ENCODE measurements at places on chromosomes 7 and 10.
A peak's percentile ranks its signal among the peaks of the same experiment; 100 is the strongest.

DNA sequence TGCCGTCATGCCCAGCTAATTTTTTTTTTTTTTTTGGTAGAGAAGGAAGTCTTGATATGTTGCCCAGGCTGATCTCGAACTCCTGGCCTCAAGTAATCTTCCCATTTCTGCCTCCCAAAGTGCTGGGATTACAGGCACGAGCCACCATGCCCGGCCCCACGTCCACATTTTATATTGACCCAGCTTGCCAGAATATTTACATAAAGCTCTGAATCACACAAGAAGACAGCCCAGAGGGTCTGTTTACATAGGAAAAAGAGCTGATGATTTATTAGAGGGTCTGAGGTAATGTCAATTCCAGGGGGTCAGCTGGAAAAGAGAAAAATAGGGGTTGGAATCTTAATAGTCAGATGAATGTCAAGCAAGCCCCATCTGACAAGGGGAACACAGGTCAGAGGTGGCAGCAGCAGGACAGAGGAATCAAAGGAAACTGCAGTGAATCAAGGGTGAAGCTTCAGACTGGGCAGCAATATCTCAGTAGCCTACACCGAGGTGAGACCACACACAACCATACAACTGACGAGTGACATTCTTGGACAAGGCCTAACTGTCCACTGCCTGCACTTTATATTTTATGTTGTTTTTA, 15.8 kb upstream of the SLF2 start:
- no peak for DNase-seq

DNA sequence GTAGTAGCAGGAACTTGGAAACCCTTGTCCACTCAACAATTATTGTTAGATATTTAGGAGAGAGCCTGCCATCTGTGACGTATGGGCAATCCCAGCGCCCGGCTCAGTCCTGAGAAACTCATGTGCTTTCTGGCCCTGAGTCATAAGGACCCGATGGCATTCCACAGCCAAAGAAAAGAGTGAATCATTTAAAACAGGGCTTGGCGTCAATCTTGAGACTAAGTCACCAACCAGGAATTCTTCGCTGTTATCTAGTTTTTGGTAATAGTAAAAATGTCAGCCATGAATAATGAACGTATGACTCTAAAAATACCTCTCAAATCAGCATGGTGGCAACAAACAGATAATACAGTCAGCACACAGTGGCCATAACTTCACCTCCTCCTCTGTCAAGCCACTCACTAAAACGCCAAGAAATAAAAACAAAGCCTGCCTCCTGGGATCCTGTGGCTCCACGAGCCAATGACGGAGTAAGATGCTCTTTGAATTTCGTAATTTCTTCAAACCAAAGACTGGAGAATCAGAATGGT, 140.8 kb downstream of the ADAM12 start:
- DNase-seq = peak; percentile 91

- no peak for DNase-seq
Observed at GRCh38 chr7:11750191-11750590, 81.8 kb downstream of the THSD7A start.

GRCh38 chr10:89248990-89249389, 2.6 kb downstream of the LIPA start:
- DNase-seq = no peak

DNA sequence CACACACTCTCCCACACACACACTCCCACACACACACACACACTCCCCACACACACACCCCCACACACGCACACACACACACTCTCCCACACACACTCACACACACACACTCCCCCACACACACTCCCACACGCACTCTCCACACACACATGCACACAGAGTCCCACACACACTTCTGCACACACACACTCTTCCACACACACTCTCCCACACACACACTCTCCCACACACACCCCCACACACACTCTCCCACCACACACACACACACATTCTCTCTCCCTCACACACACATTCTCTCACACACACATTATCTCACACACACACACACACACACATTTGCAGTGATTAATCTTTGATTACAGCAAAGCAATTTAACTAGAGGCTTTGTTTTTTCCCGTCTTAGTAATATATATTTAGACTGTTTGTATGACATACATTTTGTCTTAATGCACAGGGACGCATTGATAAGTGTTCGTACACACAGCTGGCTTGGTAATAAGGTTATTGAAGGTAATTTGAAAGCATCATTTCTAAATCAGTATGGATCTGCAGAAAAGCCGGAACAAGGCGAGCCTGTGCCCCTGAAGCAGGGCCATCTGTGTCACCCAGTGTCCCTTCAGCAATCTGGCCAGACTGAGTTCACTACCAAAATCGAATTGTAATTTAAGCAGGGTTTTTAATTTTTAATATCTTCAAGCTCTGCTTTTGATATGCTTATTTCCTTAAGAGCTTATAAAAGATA, 69.9 kb upstream of the SH2B2 start:
- no peak for DNase-seq

- no peak for DNase-seq
Observed at GRCh38 chr10:133207041-133207600, 22.9 kb upstream of the UTF1 start.

- DNase-seq = no peak
Observed at GRCh38 chr10:71513936-71514335, 117.2 kb downstream of the CDH23 start.

DNA sequence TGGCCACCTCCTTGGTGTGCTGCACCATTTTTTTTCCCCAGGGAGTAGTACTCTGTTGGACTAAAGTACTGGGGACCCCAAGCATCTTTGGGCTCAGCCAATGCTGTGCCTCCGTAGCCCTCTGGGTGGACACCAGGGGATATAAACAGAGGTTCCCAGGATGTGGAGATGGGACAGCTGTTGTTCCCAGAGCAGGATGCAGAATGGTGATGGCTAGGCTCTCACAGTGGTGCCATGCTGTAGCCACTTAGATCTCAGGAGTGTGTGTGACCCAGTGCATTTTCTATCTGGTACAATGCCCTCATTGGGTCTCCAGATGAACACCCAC, 50.9 kb upstream of the SCIN start:
- DNase-seq = no peak

GRCh38 chr10:65618126-65618525, 1307.7 kb upstream of the LRRTM3 start:
- DNase-seq = no peak

GRCh38 chr10:73248259-73248724, 1.2 kb upstream of the DNAJC9 start:
- no peak for DNase-seq

GRCh38 chr7:103857435-103857834, 132.0 kb downstream of the RELN start:
- no peak for DNase-seq

DNA sequence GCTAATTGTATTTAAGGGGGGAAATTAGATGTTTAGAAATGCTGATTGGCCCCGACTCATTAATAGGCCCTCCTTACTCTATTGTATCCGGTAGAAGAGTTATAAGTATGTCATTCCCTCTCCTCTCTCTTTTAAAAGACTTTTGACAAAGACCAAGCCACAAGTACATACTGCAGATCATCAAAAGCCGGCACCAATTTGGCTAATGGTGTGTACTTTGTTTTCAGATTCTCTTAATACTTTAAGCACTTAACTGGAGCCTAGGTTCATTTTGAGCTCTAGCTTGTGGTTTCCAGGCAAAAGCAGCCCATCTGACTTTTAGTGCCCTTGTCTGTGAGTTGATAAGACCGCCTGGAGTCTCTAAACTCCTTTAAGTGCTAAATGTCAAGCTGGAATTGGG, 210.0 kb upstream of the LYZL1 start:
- peak; percentile 85 for DNase-seq

GRCh38 chr7:68256295-68256694, 1259.7 kb downstream of the TYW1 start:
- no peak for DNase-seq

DNA sequence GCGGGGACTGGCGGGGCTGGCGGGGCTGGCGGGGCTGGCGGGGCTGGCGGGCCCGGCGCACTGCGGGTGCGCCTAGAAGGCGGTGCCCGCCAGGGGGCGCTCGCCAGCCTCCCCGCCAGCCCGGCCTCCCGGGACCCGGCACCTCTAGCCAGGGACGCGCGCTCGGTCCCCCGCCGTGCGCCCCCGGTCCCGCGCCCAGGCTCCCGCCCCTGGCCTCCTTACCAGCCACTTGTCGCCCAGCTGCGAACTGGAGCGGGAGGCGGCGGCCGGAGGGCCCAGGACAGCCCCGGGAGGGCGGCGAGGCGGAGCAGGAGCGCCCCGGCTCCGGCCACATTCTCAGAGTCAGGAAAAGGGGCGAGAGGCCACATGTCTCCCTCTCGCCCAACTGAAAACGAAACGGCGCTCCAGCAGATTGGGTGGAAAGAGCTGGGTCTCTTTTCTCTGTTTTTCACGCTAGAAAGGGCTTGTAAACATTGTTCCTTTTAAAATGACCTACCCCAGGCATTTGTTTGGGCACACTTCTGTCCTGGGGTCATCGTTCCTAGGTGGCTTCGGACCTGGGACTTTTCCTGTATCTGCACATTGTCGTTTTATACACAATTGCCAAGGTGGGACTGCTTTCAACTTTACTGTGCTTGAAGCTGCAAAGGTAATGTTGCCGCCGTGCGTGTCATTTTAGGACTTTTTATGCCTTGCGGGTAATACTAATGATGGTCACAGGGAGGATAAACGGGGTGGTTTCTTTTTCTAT, 378 bp upstream of the PRKCQ start:
- peak; percentile 44 for DNase-seq

DNA sequence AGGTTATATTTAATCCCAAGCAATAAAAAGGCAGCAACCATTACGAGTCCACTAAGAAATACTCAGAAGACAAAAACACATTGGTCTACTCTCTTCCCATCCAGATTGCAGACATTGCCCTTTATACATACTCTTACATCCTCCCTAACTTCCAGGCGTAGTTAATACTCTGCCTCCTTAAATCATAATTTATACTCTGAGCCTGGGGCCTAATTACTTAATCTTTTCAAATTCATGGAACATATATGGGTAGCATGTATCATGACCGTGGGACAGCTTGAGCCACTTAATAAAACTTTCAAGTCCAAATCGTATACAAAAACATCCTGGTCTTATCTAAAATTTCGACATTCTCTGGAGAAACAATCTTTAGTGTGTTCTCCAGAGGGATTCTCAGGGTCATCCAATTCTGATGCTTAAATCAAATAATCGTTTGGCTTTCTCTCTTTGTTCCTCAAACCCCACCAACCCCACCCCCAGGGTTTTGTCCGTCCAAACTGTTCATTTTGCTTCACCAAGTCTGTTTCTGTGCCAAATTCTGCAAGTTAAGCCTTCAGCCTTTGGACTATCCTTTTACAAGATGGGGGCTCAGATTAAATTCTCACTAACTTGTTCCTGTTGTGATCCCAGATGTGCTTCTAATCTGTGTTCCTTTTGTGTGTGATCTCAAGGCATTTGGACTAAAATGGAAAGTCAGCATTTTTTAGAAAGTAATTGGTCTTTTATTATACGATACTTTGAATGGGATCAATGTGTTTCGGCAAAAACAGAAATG, 86.4 kb downstream of the ADAM12 start:
- DNase-seq = peak; percentile 89

- DNase-seq = peak; percentile 56
Observed at GRCh38 chr10:22633106-22633505, 81.3 kb downstream of the PIP4K2A start.

GRCh38 chr10:112434988-112435619, 11.6 kb downstream of the ZDHHC6 start:
- peak; percentile 28 for DNase-seq

DNA sequence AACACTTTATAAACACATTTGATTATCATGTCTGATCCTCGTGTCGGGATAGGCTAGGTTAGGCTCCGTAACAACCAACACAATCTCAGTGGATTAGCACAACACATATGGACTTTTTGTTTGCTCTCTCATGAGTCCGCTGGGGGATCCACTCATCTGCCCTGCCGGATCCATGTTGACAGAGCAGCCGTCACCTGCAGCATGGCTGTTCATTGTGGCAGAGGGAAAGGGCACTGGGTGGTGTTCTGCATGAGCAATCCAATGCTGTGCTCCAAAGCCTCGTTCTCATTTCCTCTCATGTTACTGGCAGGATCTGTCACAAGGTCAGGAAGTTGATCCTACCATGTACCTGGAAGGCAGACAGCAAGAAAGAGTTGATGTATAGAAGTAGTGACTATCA, 62.5 kb upstream of the RAPGEF5 start:
- DNase-seq = no peak

DNA sequence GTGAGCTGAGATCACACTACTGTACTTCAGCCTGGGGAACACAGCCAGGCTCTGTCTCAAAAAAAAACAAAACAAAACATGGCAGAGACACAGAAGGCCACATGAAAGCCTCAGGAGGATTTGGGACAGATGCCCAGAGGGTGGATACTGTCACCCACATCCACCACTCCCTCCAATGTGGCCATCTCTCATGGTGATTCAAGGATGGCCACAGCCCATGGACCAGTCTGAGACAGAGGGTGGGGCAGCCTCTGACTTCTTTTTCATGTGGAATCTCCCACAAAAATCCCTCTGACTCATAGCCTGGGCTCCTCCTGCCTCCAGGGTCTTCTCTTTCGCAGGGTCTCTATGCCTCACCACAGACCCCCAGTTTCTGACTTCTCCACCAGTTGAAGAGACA, 59.0 kb upstream of the GTF2I start:
- no peak for DNase-seq

Data from umbilical cord (tissue), 2 donors.